Sigmoid colon (tissue), 7 donors: ENCODE measurements at places on chromosomes 6 and 20. TPM values are rescaled to one million over a fixed set of nuclear protein-coding genes. Genes with fewer than 3 reads are reported as not detected.

DNA sequence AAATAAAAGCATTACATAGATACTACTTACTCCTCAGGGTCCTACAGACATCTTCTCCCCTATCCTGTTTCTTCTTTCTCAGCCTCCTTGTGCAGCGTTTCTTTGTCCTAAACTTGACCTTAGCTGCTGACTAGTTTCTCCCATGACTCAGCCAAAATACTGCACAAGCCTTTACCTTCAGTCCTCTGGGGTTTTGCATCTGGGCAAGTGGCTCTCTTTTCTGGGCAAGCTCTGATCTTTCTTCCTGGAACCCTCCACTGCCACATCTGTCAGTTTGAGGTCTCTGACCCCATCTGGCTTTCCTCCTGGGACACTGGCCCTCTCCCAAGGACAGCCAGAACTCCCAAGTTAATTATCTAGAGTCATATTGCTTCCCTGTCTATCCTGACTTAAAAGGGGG, 838.4 kb downstream of the DHX35 start:
- H3K4me1 ChIP-seq: peaks cover 18% of the 10 kb centered on the region
- DNase-seq: peak; percentile 69
- no peak overlapping the region for H3K4me3 ChIP-seq
- peak overlapping the region; percentile 51 for H3K27ac ChIP-seq

- peaks cover 19% of the 10 kb centered on the region for H3K4me1 ChIP-seq
- H3K27ac ChIP-seq: peak overlapping the region; percentile 66
- H3K27me3 ChIP-seq: no peaks in the 10 kb centered on the region
- no peak for DNase-seq
These were observed 29.8 kb downstream of the UST start for GRCh38 chr6:148776321-148777308.

The BIRC7 gene
- total RNA-seq: 0.71 TPM

The TXLNB gene
- total RNA-seq: 3.0 TPM
